ENCODE measurements at places on chromosomes 2 and 18.
A peak's percentile ranks its signal among the peaks of the same experiment; 100 is the strongest.

- DNase-seq: no peak
These were observed 80.5 kb downstream of the DGKD start for GRCh38 chr2:233434666-233435330.

GRCh38 chr2:132419941-132420340 lies 3.3 kb downstream of the GPR39 start:
- no peak for DNase-seq

DNA sequence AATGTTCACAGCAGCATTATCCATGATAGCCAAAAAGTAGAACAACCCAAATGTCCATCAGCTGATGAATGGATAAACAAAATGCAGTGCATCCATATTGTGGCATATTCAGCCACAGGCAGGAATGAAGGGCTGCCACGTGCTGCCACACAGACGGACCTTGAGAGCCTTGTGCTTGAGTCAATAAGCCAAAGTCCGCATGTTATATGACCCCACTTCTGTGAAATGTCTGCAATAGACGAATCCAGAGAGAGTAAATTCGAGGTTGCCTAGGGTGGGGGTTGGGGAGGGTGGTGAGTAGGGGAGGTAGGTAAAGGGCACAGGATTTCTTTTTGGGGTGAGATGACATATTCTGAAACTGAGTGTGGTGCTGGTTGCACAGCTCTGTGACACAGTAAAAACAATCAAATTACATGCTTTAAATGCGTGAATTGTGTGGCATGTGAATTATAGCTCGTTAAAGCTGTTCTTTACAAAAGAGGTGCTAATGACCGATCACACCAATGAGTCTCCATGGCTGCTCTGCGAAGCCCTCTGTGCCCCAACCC lies 38.9 kb upstream of the LDLRAD4 start:
- no peak for DNase-seq

DNA sequence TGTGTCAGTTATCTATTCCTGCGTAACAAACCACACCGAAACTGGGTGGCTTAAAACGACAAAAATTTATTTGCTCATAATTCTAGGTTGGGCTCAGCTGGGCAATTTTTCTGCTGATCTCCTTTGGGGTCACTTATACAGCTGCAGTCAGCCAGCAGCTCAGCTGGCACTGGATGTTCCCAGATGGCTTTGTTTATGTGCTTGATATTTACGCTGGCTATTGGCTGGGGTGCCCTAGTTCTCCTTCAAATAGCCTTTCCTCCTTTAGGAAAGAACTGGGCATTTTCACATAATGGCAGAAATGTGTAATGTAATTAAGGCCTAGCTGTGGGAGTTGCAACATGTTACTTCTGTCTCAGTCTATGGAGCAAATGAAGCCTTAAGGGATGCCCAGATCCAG lies 142.2 kb downstream of the B3GNT2 start:
- no peak for DNase-seq

- no peak for DNase-seq
These were observed 792.2 kb downstream of the LRRTM4 start for GRCh38 chr2:76730021-76730420.

GRCh38 chr2:96486696-96487095 lies 18.5 kb downstream of the NEURL3 start:
- no peak for DNase-seq

DNA sequence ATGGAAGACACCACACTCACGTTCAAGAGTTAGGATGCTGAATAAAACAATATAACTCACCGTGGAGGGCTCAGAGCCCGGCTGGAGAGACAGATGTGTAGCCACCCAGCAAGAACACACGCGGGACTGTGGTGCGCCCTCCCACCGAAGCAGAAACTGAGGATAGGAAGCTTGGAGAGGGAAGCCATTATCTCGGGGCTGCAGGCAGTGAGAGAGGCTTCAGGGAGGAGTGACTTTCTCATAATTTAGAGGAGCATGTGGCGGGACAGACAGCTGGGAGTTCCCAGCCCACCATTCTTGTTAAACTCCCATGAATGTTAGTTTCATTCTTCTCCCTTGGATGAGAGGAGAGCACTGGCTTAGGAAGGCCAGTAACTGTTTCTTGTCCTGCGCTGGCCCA lies 96.4 kb downstream of the MAPRE2 start:
- DNase-seq: no peak

DNA sequence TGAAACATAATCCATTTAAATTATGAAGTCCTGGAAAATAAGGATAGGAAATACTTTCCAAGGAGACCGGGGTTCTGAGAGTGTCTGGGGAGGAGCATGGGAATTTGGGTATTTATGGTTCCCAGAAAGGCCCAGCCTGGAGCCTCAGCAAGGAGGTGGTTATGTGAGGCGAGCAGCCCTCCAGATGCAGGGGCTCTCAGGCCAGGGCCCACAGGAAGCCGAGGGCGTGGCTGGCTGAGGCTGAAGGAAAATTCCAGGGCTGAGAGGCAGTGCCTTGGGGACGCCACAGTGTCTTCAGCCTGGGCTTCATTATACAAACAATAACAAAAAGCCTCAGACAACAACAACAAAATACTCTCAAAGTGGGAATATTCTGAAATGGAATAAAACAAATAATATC lies 86.9 kb upstream of the SERPINE2 start:
- no peak for DNase-seq

DNA sequence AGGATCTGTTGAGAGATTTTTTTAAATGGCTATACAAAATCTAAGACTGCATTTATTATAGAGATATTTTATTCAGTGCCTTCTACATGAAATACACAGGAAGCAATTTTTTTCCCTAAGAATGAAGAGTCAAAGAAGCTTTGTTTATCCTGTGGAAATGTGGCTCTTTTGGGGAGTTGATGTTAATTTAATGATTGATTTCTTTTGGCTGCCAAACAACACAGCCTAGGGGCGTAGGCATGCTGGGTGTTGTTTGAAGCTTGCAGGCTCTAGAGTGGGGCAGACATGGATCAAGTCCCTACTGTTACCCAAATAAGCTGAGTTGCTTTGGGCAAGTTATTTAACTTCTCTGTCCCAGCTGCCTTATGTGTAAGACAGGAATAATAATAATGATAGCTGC lies 21.1 kb upstream of the PLEK start:
- no peak for DNase-seq

DNA sequence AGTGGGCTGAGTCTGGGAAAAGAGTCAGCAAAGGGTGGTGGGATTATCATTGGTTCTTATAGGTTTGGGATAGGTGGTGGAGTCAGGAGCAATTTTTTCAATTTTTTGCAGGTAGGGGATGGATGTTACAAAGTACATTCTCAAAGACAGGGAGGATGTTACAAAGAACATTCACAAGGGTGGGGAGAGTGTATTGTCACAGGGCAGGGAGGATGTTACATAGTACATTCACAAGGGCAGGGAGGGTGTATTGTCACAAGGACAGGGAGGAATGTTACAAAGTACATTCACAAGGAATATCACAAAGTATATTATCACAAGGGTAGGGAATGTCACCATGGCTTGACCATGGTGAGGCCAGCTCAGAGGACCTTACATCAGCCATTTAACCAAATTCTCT lies 58.6 kb upstream of the WDR75 start:
- no peak for DNase-seq

DNA sequence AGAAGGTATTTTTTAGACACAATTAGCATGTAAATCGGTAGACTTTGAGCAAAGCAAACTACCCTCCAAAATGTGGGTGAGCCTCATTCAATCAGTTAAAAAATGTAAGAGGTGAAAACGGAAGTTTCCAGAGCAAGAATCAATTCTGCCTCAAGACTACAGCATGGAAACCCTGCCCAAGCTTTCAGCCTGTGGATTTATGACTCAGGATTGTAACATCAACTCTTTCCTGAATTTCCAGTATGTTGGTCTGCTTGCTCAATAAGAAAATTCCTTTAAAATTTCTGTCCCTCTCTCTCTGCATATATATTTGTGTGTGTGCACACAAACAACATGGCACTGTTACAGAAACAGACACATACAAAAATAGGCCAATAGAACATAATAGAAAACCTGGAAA lies 228.6 kb upstream of the DOK6 start:
- no peak for DNase-seq

- DNase-seq: no peak
These were observed 17.3 kb upstream of the MARCHF4 start for GRCh38 chr2:216389570-216389969.

GRCh38 chr2:96267159-96267971 lies 1.3 kb downstream of the CIAO1 start:
- peak; percentile 27 for DNase-seq

- DNase-seq: no peak
These were observed 75.3 kb downstream of the LRRFIP1 start for GRCh38 chr2:237702441-237703391.

- no peak for DNase-seq
These were observed 1265.7 kb upstream of the CHAC2 start for GRCh38 chr2:52501715-52502475.

GRCh38 chr2:43041173-43041591 lies 185.2 kb downstream of the ZFP36L2 start:
- DNase-seq: no peak

GRCh38 chr2:23268467-23269263 lies 116.3 kb upstream of the KLHL29 start:
- DNase-seq: no peak

DNA sequence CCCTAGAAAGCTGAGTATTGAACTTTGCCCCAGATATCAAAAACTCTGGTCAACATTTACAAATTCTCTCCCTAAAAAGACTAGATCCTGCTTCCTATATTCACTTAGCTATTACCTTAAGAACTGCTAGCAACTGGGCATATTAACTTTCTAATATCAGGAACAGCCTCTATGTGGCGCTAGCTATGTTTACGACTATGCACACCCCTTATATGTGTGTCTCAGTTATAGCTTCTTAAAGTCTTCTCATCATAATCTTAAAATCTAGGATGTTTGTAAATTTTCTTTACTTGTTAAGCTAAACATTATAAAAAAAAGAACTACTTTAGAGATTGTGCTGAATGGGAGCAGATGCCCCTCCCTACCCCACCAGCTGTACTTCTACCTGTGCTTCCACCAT lies 1.7 kb upstream of the STAMBP start:
- DNase-seq: no peak

- DNase-seq: no peak
These were observed 13.9 kb upstream of the SUCLG1 start for GRCh38 chr2:84472856-84473565.

GRCh38 chr2:209990838-209991237 lies 11.6 kb upstream of the RPE start:
- no peak for DNase-seq

DNA sequence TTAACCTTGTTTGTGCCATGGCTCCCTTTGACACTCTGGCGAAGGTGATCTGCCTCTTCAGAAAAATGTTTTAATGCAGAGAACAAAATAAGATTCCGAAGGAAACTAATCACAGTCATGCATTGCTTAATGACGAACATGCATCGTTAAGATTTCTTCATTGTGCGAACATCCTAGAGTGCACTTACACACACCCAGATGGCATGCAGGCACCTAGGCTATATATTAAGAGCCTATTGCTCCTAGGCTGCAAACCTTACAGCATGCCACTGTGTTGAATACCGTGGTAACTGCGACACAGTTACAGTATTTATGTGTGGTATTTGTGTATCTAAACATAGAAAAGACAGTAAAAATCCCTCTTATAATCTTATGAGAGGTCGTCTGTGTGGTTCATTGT lies 8.3 kb downstream of the ASAP2 start:
- no peak for DNase-seq

DNA sequence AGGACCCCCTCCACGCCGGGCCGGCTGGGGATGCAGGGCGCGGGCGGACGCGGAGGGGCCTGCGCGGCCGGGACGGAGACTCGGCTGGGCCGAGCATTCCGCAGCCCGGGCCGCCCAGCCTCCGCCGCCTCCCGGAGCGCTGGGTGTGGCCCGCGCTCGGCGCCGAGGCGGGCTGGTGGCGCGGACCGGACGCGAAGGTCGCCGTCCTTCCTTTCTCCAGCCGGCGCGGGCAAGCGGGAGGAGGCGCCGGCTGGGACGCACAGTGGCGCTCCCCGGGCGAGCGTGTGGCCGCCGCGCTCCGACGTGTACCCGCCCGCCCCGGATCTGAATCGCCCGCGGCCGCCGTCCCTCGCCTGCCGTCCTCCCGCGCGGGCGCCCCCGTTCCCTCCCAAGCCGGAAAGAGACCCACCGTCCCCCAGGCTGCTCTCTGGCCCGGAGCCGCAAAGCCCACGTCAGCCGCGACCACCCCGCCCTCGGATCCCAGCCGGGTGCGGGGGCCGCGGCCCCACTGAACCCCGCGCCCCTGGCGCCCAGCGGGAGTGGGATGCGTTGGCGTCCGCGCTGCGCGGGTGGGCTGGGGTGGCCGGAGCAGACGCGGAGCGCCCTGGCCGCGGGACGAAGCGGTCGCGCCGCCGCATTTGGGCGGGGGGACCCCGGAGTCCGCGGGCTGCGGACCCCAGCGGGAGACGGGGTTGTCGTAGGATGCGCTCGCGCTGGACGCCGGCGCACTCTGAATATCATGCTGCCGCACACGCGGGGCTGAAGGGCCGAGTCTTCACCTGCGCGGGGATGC lies 634 bp downstream of the SPATS2L start:
- peak; percentile 4 for DNase-seq

DNA sequence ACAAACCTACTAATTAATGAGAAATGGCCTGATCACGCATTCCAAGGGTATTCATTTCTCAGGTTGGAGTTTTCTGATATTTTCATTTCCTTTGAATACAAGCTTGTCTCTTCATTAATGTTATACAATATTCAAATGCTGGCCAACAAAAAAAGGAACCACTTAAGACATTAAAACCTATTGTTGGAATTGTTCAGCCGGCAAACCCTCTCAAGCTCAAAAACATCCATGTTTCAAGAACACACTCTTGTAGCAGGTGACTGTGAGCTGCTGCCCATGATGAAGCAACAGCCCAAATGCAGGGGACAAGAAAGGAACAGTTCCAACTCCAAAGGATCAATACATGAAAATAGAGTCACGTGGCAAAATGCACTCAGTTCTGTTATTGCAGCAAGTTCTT lies 454.5 kb downstream of the BCL11A start:
- no peak for DNase-seq

- no peak for DNase-seq
These were observed 27.9 kb downstream of the TMEM17 start for GRCh38 chr2:62478093-62478580.

DNA sequence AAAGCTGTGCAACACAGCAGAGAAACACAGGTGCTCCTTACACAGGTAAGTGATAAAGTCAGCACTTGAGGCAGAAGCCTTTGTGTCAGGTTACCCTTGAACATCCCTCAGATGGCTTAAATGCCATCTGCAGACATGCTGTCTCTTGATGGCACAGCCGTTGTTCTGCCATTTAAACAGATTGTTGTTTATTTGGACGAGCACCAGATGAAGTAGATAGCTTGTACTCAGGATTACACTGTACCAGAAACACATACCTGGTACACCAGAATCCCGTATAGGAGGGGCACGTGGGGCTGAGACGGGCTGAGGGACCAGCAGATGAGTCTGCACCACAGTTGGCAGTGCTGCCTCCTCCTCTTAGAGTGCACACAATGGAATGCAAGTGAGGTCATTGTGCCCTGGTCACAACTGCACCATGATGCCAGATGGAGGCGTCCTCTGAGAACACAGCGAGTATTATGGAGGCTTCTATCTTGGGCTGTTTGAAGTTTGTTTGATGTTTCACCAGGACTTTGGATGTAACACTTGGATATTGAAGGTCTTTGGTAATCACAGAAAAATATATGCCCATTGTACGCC lies 143.0 kb downstream of the TANC1 start:
- no peak for DNase-seq

- DNase-seq: no peak
These were observed 5.9 kb downstream of the GYPC start for GRCh38 chr2:126661702-126662500.
